ENCODE measurements at places on chromosomes 2 and 18. TPM values are rescaled to one million over a fixed set of nuclear protein-coding genes. Genes with fewer than 3 reads are reported as not detected.
A peak's percentile ranks its signal among the peaks of the same experiment; 100 is the strongest.

- peak; percentile 88 for DNase-seq
- peaks cover 31% of the 10 kb centered on the region for H3K4me1 ChIP-seq
- H3K4me3 ChIP-seq, result peak overlapping the region; percentile 92
- H3K27me3 ChIP-seq, result no peaks in the 10 kb centered on the region
- H3K27ac ChIP-seq, result peak overlapping the region; percentile 70
- no peaks in the 10 kb centered on the region for H3K36me3 ChIP-seq
Observed at GRCh38 chr2:10303181-10303693, 533 bp downstream of the HPCAL1 start.

The FBLN7 gene
- total RNA-seq, result 5.8 TPM

The CYTIP gene
- total RNA-seq, result 1.4 TPM

GRCh38 chr2:42792087-42792582 is 248 bp downstream of the HAAO start:
- H3K4me3 ChIP-seq, result peak overlapping the region; percentile 69
- peaks cover 3% of the 10 kb centered on the region for H3K4me1 ChIP-seq
- no peak overlapping the region for H3K27ac ChIP-seq
- DNase-seq, result no peak
- peaks cover 13% of the 10 kb centered on the region for H3K27me3 ChIP-seq

- no peaks in the 10 kb centered on the region for H3K27me3 ChIP-seq
- DNase-seq, result no peak
Observed at GRCh38 chr2:239300242-239300641, 100.6 kb downstream of the HDAC4 start.

DNA sequence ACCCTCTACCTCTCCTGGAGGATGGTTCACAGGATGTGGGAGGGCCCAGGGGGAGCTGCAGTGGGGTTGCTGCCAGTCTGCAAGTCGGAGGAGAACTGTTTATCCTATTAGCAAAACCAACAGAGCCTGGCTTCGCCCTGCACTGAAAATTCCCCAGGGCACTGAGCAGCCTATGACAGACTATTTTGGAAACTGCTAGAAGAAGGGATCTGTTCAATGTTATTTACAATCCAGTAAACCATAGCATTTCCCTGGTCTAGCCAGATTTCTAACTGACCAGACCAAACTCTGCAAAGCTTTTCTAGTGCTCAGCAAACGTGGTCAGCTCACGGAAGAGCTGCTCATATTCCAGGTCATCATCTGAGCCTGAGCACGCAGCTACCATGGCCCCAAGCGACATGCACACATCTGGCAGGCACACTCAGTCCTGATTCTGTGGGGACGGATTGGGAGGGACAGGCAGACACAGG is 64.8 kb upstream of the PID1 start:
- H3K27me3 ChIP-seq, result no peaks in the 10 kb centered on the region
- no peak for DNase-seq
- no peaks in the 10 kb centered on the region for H3K36me3 ChIP-seq
- no peak overlapping the region for H3K27ac ChIP-seq
- H3K4me1 ChIP-seq, result peaks cover 3% of the 10 kb centered on the region

- H3K27ac ChIP-seq, result no peak overlapping the region
- H3K4me1 ChIP-seq, result peaks cover 34% of the 10 kb centered on the region
- H3K4me3 ChIP-seq, result no peak overlapping the region
- H3K27me3 ChIP-seq, result no peaks in the 10 kb centered on the region
- no peaks in the 10 kb centered on the region for H3K36me3 ChIP-seq
- DNase-seq, result peak; percentile 58
Observed at GRCh38 chr2:85250045-85250444, 77.7 kb downstream of the TGOLN2 start.

DNA sequence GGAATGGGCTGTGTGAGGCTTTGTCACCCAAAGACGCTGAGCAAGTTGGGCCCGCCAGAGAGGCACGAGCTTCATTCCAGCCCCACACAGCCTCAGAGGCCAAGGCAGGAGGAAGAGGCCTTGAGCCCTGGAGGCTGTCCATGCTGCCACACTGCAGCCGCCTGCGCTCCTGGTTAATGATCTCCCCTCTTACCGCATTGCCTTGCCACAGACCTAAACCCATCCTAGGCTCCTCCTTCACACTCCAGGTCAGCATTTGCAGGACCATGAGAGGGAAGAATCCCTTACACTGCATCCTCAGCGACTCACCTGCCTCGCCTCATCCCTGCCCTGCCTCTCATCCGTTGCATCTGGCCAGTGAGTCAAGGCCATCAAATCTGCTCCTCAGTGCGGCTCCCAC is 24.6 kb downstream of the KIF3C start:
- H3K4me3 ChIP-seq, result no peak overlapping the region
- H3K4me1 ChIP-seq, result peaks cover 7% of the 10 kb centered on the region
- H3K27me3 ChIP-seq, result no peaks in the 10 kb centered on the region
- no peaks in the 10 kb centered on the region for H3K36me3 ChIP-seq
- no peak overlapping the region for H3K27ac ChIP-seq

The ANKRD30BL gene
- total RNA-seq, result 0.29 TPM

DNA sequence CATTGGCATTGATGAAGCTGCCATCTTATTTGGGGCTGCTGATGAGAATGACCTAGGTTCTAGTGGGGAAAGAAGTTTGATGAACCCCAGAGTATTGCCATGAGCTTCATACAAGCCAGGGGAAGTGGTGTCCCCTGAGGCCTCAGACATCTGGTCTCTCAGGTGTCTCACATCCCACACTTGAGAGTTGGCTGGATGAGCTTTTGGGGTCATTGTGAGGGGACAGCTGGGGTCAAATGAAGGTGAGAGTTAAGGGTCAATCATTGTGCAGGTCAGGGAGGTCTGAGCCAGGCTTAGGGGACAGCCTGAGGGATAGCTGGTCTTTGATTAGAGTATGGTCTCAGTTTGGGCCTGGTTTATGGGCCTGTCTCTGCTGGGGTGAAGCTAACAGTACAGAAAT is 336.5 kb downstream of the CYP26B1 start:
- H3K27me3 ChIP-seq, result peaks cover 20% of the 10 kb centered on the region
- no peaks in the 10 kb centered on the region for H3K36me3 ChIP-seq
- no peaks in the 10 kb centered on the region for H3K4me1 ChIP-seq
- no peak overlapping the region for H3K27ac ChIP-seq

DNA sequence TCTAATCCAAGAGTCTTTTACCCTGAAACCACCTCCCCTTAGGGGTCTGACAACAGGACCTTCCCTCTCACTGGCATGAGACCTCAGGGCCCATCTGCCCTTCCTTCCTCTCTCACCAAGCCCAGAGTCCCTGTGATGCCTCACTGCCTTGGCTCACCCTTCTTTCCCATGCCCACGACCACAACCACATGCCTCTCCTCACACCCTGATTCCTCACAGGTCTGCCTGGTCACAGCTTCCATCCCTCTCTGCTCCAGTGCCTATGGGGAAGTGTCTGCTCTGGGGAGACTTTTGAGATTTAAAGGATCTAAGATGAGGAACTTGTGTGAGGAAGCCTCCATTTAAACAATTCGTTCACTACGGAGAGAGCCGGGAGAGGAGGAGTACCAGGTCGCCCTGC is 98.9 kb upstream of the SH3BP4 start:
- no peak for DNase-seq
- H3K27me3 ChIP-seq, result peaks cover 5% of the 10 kb centered on the region
- H3K4me3 ChIP-seq, result no peak overlapping the region
- no peak overlapping the region for H3K27ac ChIP-seq
- no peaks in the 10 kb centered on the region for H3K36me3 ChIP-seq

DNA sequence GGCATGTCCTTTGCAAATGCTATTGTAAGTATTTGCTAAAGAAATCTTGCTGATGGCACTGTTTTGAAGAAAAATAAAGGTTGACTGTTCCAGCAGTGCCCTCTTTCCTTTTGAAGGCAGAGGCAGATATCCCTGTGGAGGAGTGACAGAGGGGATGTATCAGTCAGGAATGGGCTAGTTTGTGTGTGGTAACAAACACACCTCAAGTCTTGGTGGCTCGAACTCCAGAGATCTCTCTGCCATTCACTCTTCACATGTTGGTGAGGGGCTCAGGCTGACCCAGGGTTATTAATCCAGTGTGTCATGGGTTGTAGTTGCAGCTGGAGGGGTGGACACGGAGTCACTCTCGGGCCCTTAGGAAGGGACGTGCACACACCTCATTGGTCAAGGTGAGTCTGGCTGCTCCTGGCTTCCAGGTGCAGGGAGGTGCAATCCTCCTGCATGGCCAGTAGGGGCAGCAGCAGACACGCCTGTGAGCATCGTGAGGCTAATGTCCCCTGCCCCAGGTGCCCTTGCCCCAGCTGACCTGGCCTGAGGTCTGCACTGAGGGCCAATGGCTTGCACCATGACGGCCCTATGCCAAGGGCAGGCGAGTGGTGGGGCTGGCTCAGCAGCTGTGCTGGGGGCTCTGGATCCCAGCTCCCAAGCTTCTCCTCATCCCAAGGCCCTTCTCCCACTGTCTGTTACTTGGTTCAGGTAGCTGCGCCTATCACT is 146.5 kb downstream of the ASB1 start:
- DNase-seq, result no peak
- H3K4me1 ChIP-seq, result no peaks in the 10 kb centered on the region
- no peaks in the 10 kb centered on the region for H3K36me3 ChIP-seq

The PLGLB2 gene
- 3.2 TPM for total RNA-seq

- H3K36me3 ChIP-seq, result no peaks in the 10 kb centered on the region
- no peaks in the 10 kb centered on the region for H3K27me3 ChIP-seq
- no peak for DNase-seq
- H3K27ac ChIP-seq, result no peak overlapping the region
- H3K4me1 ChIP-seq, result no peaks in the 10 kb centered on the region
Observed at GRCh38 chr2:117481608-117482007, 332.9 kb upstream of the DDX18 start.

The CABYR gene
- 4.0 TPM for total RNA-seq

DNA sequence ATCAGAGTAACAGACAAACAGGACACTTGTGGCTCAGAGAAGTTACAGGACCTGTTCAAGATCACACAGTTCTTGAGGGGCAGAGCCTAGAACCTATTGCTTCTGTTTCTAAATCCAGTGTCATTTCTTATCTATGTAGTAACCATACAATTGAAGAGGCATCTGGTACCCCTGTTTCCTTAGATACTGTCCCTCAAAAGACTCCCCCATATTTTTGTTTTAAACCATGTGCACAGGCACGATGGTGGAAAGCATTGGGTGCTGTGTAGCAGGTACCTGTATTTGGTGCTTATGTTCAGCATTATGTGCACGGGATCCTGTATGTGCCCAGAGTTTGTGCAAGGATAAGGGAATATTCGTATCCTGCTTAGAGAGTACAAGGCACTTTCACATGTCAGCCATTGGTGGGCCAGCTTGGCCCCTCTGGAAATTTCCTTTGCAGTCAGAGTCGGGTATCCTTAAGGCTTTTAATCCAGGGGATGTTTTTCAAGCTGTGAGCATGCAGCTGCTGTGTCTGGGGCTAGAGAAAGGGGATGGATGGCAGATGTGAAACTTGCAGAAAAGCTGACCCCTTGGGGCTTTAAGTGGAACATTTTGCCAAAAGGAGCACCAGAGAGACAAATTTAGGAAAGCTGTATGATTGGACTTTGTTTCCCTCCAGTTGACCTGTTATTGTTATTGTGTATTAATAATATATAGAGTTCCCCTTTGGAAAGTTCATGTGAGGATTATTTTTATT is 2.1 kb downstream of the LBH start:
- H3K36me3 ChIP-seq, result peaks cover 28% of the 10 kb centered on the region
- H3K4me3 ChIP-seq, result peak overlapping the region; percentile 83
- no peaks in the 10 kb centered on the region for H3K27me3 ChIP-seq
- peak overlapping the region; percentile 82 for H3K27ac ChIP-seq
- peak; percentile 73 for DNase-seq
- peaks cover 35% of the 10 kb centered on the region for H3K4me1 ChIP-seq

DNA sequence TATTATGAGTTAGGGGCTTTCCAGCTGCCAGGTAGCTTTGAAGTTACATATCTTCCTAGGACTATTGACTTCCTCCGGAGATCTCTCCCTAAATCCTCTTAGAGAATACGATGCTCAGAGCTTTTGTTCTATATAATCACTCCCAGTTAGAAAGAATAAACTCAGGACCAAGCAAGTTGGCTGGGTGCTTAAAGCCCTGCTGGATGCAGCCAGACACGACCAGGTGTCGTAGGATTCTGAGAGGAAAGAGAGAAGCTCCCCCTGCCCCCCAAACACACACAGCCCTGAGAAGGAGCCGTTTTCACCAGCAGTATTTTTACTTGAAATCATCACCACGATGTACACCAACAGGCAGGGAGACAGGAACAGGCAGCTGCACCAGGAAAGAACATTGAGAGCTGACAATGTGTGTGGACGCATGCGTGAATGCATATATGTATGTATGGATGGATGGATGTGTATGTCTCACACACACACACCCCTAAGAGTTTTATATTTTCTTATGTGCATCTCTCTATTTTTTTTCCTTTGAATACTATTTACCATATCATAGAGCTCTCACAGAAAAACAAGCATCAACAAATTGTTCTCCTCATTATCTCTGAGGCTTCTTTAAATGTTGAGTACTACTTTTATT is 382.6 kb downstream of the EPHA4 start:
- no peak overlapping the region for H3K27ac ChIP-seq
- no peaks in the 10 kb centered on the region for H3K4me1 ChIP-seq

- no peaks in the 10 kb centered on the region for H3K27me3 ChIP-seq
- no peaks in the 10 kb centered on the region for H3K36me3 ChIP-seq
- DNase-seq, result no peak
- H3K4me3 ChIP-seq, result no peak overlapping the region
- peak overlapping the region; percentile 97 for H3K27ac ChIP-seq
Observed at GRCh38 chr2:46815121-46815802, 100.3 kb downstream of the MCFD2 start.

GRCh38 chr2:24435391-24436316 is 55.4 kb upstream of the NCOA1 start:
- no peaks in the 10 kb centered on the region for H3K4me1 ChIP-seq
- no peak overlapping the region for H3K27ac ChIP-seq
- H3K36me3 ChIP-seq, result no peaks in the 10 kb centered on the region
- DNase-seq, result peak; percentile 9

DNA sequence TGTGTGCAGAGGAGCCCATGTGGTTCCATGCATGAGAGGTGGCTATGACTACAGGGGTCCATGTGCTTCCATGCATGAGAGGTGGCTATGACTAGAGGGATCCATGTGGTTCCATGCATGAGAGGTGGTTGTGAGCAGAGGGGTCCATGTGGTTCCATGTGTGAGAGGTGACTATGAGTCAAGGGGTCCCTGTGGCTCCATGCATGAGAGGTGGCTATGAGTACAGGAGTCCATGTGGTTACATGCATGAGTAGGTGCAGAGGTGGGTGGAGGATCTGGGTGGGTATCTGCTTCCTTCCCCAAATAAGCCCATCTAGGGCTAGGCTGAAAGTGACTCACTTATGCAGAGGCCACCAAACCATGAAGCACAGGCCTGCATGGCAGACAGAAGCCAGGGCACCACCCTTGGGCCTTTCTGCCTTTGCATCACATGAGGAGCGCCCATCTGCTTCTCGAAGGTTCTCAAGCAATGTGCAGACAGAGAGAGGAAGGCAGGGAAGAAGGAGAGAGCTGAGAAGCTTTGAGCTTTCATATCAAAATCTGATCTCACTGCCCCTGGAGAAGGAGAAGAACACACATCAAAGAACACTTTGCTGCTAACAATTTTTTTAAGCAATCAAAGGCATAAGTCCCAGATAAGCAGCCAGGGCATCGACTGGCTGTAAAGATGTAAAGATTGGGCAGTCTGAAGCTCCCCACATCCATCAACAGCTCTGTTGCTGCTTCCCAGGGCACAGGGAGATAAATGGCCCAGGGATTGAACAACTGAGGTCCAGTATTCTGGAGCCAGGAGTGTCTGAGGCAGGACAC is 137.6 kb downstream of the TNS1 start:
- no peak overlapping the region for H3K27ac ChIP-seq
- H3K27me3 ChIP-seq, result no peaks in the 10 kb centered on the region
- peak; percentile 57 for DNase-seq

The GBX2 gene
- not detected for total RNA-seq
